ENCODE measurements at places on chromosomes 6 and 20.

GRCh38 chr20:63094767-63095499 lies 88.2 kb upstream of the BHLHE23 start:
- DNase-seq: no peak

DNA sequence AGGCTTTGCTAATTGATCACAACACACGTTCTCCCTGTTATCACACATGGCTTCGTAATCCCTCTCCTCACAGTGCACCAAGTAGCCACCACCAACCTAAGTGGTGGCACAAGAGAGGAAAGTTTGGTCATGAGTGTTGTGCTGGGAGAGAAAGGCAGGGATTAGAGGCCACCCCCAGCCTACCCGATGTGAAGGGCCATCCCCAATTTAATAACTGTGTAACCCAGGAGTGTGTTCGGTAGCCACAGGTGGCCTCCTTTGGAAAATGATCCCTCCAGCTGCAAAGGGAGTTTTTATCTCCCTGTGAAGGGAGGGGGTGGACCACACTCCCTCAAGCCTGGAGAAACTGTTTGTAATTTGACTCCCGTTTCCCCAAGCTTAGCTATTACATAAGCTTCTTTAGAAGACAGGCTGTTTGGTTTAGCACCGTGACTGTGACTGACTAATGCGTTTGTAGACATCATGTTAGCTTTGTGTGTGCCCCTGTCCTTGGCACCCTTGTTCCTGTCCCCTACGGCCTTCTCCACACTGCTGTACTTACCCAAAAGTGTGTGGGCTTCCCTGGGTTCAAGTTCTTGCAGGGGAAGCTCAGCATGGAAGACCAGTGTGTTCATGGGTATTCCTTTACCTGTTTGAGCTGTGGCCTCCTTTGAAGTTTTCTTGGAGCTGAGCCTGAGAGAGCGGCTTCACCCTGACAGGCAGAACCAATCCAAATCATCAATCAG lies 20.6 kb downstream of the PPP1R16B start:
- peak; percentile 72 for DNase-seq

DNA sequence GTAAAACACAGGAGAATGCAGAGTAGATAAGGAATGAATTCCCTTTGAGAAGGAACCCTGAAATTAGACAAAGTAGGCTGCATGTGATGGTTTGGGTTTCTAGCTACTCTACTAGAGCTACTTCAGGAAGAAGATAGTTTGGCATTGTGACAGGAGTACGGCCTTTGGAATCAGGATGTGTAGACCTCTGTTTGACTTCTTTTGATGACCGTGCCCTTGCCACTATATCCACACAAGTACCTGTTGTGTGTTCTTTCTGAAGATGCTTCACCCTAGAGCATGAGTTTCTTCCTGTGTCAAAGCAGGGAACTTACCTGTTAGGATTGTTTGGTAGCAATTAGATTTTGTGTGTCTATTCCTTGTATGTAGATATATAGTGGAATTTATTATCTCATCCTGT lies 41.7 kb downstream of the CD2AP start:
- DNase-seq: no peak

DNA sequence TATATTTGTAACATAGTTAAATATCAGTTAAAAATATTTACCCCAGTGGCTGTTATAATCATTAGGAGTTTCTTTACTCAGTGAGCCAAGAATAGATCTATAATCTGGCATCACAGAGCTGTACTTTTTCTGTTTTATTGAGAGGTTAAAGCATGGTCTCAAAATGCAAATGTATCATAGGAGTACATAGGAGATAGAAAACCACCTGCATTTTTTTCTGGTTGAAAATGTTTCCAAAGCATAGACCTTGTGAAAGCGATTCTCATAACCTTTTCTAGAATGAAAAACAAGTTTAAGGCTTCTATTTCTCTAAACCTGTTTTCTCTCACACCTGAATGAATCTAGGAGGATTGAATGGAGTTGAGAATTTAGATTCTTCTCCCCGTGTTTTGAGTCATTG lies 14.4 kb downstream of the KCNQ5 start:
- DNase-seq: no peak

- peak; percentile 37 for DNase-seq
Observed at GRCh38 chr20:37796121-37796520, 102.3 kb downstream of the CTNNBL1 start.

GRCh38 chr6:72035966-72036365 lies 149.6 kb downstream of the RIMS1 start:
- DNase-seq: no peak

Measured in Kasumi-1 (cell line).